ENCODE measurements at places on chromosomes 7 and 10.

DNA sequence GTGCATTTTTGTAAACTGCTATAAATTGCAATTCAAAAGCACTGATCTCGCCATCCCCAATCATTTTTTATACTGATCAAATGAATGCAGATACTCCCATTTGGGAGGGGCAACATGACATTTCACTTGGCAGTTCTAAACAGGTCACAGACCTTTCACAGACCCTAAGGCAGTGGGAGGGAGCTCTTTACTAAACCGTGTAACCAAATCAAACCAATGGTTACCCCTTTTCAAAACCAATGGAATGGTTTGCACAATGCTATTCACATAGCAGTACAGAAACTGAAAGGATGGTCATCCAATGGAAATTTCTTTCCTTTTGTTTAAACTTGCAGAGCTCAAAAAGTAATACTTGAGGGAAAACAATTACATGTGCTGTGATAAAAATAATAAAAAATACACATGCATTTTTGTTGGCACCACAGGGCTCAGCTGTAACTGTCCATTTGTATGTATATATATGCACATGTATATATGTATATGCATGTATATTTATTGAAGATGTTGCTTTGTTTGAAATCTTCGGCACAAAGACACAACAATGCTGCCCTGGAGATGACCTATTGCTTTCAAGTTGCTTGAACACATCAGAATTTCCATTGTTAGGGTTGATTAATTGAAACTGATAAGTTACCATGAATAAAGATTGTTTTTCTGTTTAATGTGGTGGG, 14.0 kb downstream of the PTF1A start:
- no peak for DNase-seq

GRCh38 chr7:4775848-4776623, 613 bp downstream of the AP5Z1 start:
- no peak for DNase-seq

GRCh38 chr7:133698127-133698526, 429.0 kb upstream of the LRGUK start:
- DNase-seq = no peak

DNA sequence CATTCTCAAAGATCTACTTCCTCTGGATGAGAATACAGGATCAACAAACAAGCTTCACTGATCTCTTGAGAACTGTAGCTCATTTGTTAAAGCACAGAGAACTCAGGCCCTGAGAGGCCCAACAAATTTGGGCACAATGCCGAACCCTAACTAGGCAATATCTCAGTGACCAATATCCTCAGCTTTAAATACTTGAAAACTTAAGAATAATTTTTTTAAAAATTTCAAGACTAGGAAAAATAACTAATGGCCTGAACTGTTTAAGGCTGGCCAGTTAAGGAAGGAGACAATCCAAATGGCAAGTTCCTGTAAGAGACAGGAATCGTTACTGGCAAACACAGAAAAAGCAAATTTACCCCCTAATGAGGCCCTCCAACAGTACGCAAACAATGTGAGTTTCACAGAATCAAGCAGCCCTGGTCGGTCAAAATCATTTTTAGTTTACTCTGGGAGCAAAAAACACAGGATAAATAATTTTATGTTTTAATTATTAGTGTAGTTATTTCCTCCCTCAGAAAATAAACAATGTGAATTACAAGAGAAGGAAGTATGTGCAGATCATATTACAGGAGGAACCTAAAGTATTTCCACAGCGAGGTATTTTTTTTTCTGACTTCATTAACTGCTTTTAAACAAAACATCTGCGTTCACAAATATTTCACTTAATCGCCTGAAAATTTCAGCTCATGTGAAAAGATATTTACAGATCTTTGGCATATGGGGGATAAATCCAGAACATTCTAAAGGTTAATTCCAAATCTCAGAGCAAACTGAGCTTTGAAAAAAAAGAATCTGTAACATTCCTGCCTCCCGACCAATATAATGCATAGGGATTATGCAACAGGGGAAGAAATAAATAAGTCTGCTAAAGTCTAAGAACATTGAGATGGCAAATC, 39.5 kb downstream of the NT5C2 start:
- DNase-seq = peak; percentile 89

DNA sequence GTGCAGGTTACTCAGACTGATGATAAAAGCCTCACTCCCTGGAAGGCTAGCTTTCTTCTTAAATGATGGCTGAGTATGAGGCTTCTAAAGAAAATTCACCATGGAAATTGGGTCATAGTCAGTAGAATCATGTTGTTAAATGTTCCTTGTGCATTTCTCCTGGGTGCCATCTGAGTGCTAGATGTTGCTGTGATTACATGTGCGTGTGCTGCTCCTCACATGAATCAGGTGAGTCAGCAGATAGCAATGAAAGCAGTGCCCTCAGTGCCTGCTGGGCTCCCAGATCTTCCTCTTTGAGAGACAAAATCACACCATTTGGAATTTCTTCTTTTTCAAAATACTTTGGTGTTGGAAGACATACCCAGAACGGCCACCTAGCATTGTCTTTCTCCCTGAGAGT, 331.7 kb downstream of the XPNPEP1 start:
- no peak for DNase-seq

DNA sequence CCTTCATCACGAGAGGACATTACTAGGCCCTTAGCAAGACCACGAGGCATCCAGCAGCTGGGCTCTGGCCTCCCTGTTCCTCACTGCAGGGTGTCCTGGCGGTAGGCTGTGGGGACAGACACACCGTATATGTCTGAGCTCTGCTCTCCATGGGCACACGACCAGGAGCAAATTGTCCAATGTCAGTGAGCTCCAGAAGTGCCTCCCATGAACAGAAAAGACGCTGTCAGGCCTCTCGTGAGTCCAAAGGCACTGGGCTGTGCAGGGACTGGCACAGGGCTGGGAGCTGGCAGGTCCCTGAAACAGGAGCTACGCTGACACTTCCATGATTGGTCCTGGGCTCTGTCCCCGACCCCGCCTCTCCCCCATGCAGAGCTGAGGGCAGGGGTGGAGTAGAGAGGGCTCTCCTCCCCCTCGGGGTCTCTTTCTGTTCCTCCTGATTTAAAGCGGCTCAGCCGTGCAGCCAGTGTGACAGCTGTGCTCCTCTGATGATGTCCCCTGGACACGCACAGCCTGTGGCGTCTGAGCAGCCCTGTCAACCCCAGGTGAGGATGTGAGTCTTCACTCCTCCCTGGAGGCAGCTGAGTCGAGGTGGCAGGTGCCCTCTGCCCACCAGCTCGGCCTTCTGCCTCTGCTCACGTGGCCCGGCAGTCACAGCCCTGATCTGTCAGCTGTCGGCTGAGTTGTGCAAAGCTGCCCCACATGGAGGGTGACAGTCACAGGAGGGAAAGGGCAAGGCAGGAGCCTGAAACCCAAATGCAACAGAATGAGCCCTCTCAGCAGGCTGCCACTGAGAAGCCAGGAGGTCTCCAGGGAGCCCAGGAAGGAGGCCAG, 13.0 kb downstream of the ANTXRL start:
- DNase-seq = no peak

Data from lung (tissue), 17 donors.